ENCODE measurements at places on chromosomes 2 and 18. TPM values are rescaled to one million over a fixed set of nuclear protein-coding genes. Genes with fewer than 3 reads are reported as not detected.
A peak's percentile ranks its signal among the peaks of the same experiment; 100 is the strongest.

- no peaks in the 10 kb centered on the region for H3K27me3 ChIP-seq
- no peak for DNase-seq
- no peaks in the 10 kb centered on the region for H3K4me1 ChIP-seq
- H3K4me3 ChIP-seq, result no peak overlapping the region
These were observed 18.5 kb upstream of the SERPINB12 start for GRCh38 chr18:63523660-63524059.

- DNase-seq, result peak; percentile 67
- H3K4me3 ChIP-seq, result peak overlapping the region; percentile 68
- H3K27ac ChIP-seq, result peak overlapping the region; percentile 67
- peaks cover 13% of the 10 kb centered on the region for H3K27me3 ChIP-seq
- peaks cover 7% of the 10 kb centered on the region for H3K4me1 ChIP-seq
- H3K36me3 ChIP-seq, result no peaks in the 10 kb centered on the region
These were observed 2.4 kb upstream of the FOSL2 start for GRCh38 chr2:28390241-28390745.

ZNF521 gene
- polyA plus RNA-seq, result 47.9 TPM

DNA sequence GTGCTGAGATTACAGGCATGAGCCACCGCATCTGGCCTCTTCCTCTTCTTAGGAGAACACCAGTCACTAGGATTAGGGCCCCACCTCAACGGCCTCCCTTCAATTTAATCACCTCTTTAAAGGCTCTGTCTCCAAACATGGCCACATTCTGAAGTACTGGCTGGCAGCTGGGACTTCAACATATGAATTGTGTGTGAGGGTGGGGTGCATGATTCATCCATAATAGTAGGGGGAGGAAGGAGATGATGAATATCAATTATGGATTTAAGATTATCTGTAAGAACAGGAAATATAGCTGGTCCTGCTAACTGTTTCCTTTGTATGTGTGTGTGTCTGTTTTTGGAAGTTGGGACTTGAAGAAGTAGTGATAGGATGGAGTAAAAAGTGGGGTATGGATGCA lies 14.7 kb upstream of the EPG5 start:
- no peaks in the 10 kb centered on the region for H3K36me3 ChIP-seq
- H3K27ac ChIP-seq, result no peak overlapping the region
- H3K27me3 ChIP-seq, result no peaks in the 10 kb centered on the region
- no peak for DNase-seq
- peaks cover 5% of the 10 kb centered on the region for H3K4me1 ChIP-seq

- H3K36me3 ChIP-seq, result no peaks in the 10 kb centered on the region
- peak; percentile 80 for DNase-seq
- H3K4me3 ChIP-seq, result peak overlapping the region; percentile 30
These were observed 651 bp downstream of the KCNK3 start for GRCh38 chr2:26692897-26693849.

GRCh38 chr18:25042641-25043051 lies 309.3 kb downstream of the ZNF521 start:
- peak; percentile 15 for DNase-seq
- H3K4me1 ChIP-seq, result peaks cover 6% of the 10 kb centered on the region
- H3K27me3 ChIP-seq, result peaks cover 3% of the 10 kb centered on the region
- H3K4me3 ChIP-seq, result no peak overlapping the region

GRCh38 chr2:98769784-98770183 lies 38.9 kb upstream of the MGAT4A start:
- no peaks in the 10 kb centered on the region for H3K4me1 ChIP-seq
- no peaks in the 10 kb centered on the region for H3K27me3 ChIP-seq
- no peak overlapping the region for H3K27ac ChIP-seq
- no peak for DNase-seq
- no peak overlapping the region for H3K4me3 ChIP-seq
- no peaks in the 10 kb centered on the region for H3K36me3 ChIP-seq

DNA sequence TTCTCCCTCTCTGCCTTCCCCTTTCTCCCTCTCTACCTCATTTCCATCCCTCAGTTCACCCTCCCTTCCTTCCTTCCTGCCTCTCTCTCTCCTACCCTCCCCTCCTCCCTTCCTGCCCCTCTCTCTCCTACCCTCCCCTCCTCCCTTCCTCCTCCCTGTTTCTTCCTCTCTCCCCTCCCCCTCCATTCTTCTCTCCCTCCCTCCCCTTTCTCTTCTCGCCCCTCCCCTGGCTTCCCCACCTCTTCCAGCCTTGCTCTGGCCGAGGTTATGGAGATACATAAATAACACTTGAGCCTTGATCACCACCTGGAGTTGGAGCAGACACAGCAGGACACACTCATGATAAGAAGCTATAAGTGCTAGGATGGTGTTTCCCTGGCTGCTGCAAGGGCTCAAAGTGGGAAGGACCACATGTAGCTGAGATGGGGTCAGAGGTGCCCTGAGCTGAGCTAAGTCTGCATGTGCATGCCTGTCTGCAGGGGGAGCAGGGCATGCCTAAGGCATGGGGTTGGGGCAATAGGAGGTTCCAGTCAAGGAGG lies 326.1 kb upstream of the HS6ST1 start:
- no peaks in the 10 kb centered on the region for H3K4me1 ChIP-seq
- DNase-seq, result no peak
- no peak overlapping the region for H3K27ac ChIP-seq

MEIS1 gene
- polyA plus RNA-seq, result 121 TPM

MRO gene
- not detected for polyA plus RNA-seq

- H3K36me3 ChIP-seq, result no peaks in the 10 kb centered on the region
- H3K4me1 ChIP-seq, result peaks cover 35% of the 10 kb centered on the region
These were observed 1.6 kb downstream of the ASXL3 start for GRCh38 chr18:33579349-33580215.

CCDC102B gene
- polyA plus RNA-seq, result 6.1 TPM

GRCh38 chr2:109284826-109285225 lies 155.8 kb downstream of the SH3RF3 start:
- peaks cover 13% of the 10 kb centered on the region for H3K27me3 ChIP-seq
- H3K27ac ChIP-seq, result no peak overlapping the region
- H3K4me1 ChIP-seq, result no peaks in the 10 kb centered on the region

SLC5A7 gene
- polyA plus RNA-seq, result not detected

GRCh38 chr18:64094210-64094609 lies 54.7 kb downstream of the LINC00305 start:
- H3K4me1 ChIP-seq, result peaks cover 17% of the 10 kb centered on the region
- no peaks in the 10 kb centered on the region for H3K36me3 ChIP-seq
- H3K4me3 ChIP-seq, result no peak overlapping the region
- no peaks in the 10 kb centered on the region for H3K27me3 ChIP-seq
- DNase-seq, result no peak

- no peak overlapping the region for H3K27ac ChIP-seq
- DNase-seq, result no peak
- H3K36me3 ChIP-seq, result no peaks in the 10 kb centered on the region
- no peak overlapping the region for H3K4me3 ChIP-seq
- H3K4me1 ChIP-seq, result no peaks in the 10 kb centered on the region
- H3K27me3 ChIP-seq, result no peaks in the 10 kb centered on the region
These were observed 165.0 kb downstream of the ANKRD44 start for GRCh38 chr2:197145471-197146056.

SNX17 gene
- polyA plus RNA-seq, result 135 TPM

DNA sequence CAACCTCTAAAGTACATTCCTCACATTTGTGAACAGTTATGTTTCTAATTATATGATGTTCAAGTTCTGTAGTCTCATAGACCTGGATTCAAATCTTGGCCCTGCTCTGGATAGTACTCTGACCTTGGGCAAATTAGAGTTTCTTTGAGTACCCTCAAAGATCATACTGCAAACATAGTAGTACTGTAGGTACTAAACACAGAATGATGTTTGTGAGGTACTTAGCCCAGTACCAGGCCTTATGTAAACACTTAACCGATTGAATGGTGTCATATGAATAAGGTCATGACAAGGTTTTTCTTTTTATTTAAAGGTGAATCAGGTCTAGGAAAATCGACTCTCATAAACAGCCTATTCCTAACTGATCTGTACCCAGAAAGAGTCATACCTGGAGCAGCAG lies 19.1 kb downstream of the SEPTIN2 start:
- H3K4me1 ChIP-seq, result no peaks in the 10 kb centered on the region
- no peak for DNase-seq
- peak overlapping the region; percentile 36 for H3K27ac ChIP-seq
- H3K27me3 ChIP-seq, result no peaks in the 10 kb centered on the region

- H3K27me3 ChIP-seq, result no peaks in the 10 kb centered on the region
- peaks cover 7% of the 10 kb centered on the region for H3K4me1 ChIP-seq
- H3K36me3 ChIP-seq, result no peaks in the 10 kb centered on the region
- no peak for DNase-seq
These were observed 260.2 kb downstream of the INSIG2 start for GRCh38 chr2:118348380-118349034.

GRCh38 chr2:3476985-3477327 lies 42.4 kb downstream of the ADI1 start:
- no peaks in the 10 kb centered on the region for H3K27me3 ChIP-seq
- no peak overlapping the region for H3K4me3 ChIP-seq
- peaks cover 8% of the 10 kb centered on the region for H3K36me3 ChIP-seq
- DNase-seq, result no peak
- H3K27ac ChIP-seq, result no peak overlapping the region

RTP5 gene
- polyA plus RNA-seq, result not detected

- H3K4me3 ChIP-seq, result no peak overlapping the region
- DNase-seq, result no peak
- H3K27me3 ChIP-seq, result no peaks in the 10 kb centered on the region
- H3K4me1 ChIP-seq, result peaks cover 3% of the 10 kb centered on the region
These were observed 276.9 kb upstream of the CHAC2 start for GRCh38 chr2:53490659-53491058.

AGXT gene
- 0.99 TPM for polyA plus RNA-seq

DNA sequence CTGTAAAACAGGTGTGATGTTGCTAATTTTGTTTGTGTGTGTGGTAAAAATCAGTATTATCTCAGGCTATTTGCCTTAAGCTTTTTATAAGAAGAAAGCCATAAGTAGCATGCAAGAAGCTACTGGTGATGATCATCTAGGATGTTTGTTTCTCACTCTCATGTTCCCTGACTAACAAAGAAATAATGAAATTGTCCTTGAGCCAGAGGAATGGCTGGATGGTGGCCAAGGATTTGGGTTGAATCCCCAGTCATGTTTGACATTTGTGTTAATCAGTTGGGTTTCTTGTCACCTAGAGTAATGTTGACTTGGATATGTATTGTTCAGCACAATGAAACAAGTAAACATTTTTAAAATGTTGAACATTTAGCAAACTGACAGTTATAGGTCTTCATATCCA lies 496.8 kb upstream of the ZEB2 start:
- no peak overlapping the region for H3K27ac ChIP-seq
- DNase-seq, result peak; percentile 23
- peaks cover 11% of the 10 kb centered on the region for H3K4me1 ChIP-seq
- H3K36me3 ChIP-seq, result no peaks in the 10 kb centered on the region
- no peak overlapping the region for H3K4me3 ChIP-seq

GRCh38 chr2:115303-115702 lies 69.0 kb upstream of the FAM110C start:
- H3K4me1 ChIP-seq, result peaks cover 16% of the 10 kb centered on the region
- H3K4me3 ChIP-seq, result no peak overlapping the region
- no peaks in the 10 kb centered on the region for H3K27me3 ChIP-seq
- peak overlapping the region; percentile 74 for H3K27ac ChIP-seq
- DNase-seq, result no peak

LRP2 gene
- polyA plus RNA-seq, result 1.2 TPM

DNA sequence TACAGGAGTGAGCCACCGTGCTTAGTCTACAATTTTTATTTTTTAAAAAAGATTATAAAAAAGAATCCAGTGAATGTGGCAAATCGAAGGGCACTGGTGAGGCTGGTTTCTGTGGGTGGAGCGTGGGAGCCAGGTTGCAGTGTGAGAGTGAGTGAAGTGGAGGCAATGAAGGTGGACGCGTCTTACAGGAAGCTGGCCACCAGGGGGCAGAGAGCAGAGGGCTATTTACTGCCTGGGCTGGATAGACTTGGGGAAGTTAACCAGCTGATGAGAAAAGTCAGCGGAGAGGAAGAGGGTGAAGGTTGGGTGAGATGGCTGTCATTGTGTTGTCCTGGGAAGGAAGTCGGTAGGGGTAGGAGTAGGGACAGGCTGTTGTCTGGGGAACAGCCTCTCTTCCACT lies 6.8 kb downstream of the SCTR start:
- DNase-seq, result peak; percentile 70
- no peak overlapping the region for H3K4me3 ChIP-seq
- H3K4me1 ChIP-seq, result no peaks in the 10 kb centered on the region
- no peaks in the 10 kb centered on the region for H3K36me3 ChIP-seq

DNA sequence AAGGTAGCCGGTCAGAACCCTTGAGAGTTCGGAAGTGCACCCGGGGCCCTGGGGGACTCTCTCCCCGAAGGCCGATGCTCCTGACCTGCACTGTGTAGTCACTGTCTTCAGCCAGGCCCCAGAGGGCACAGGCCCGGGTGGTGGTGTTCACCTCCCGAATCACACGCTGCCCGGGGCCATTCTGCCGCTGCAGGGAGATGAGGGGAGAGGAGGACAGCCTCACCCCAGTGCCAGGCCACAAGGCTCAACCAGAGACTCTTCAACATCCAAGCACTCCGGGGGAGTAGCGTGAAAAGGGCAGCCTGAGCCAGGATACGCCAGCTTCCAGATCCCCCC lies 1.1 kb downstream of the FNDC4 start:
- DNase-seq, result no peak
- H3K36me3 ChIP-seq, result no peaks in the 10 kb centered on the region
- H3K27ac ChIP-seq, result no peak overlapping the region
- H3K4me1 ChIP-seq, result no peaks in the 10 kb centered on the region
- H3K4me3 ChIP-seq, result no peak overlapping the region

GRCh38 chr2:192560326-192560725 lies 365.6 kb upstream of the TMEFF2 start:
- no peaks in the 10 kb centered on the region for H3K27me3 ChIP-seq
- H3K4me3 ChIP-seq, result no peak overlapping the region
- H3K36me3 ChIP-seq, result no peaks in the 10 kb centered on the region
- no peaks in the 10 kb centered on the region for H3K4me1 ChIP-seq

IL1F10 gene
- not detected for polyA plus RNA-seq

GRCh38 chr2:222398446-222398885 lies 25.9 kb upstream of the SGPP2 start:
- no peak overlapping the region for H3K4me3 ChIP-seq
- H3K27ac ChIP-seq, result peak overlapping the region; percentile 83
- peak; percentile 9 for DNase-seq
- no peaks in the 10 kb centered on the region for H3K27me3 ChIP-seq
- H3K36me3 ChIP-seq, result no peaks in the 10 kb centered on the region

FAM124B gene
- not detected for polyA plus RNA-seq

SCG2 gene
- not detected for polyA plus RNA-seq

DNA sequence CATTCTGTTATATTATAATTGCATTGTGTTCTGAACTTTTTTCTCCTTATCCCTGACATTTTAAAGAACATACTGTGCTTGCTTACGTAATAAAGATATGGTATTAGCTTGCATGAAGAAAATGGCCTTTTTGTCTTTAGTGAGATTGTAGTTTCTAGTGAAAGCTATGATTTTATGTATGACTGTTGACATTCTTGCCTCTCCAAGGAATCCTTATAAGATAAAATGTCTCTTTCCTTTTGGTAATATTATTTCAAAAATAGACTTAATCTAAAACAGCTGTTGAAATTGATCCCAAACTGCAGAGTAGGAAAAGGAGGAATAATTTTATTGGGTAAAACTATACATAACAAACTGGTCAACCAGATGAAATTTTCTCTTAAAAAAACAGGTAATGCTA lies 40.8 kb upstream of the CCDC102B start:
- H3K27me3 ChIP-seq, result no peaks in the 10 kb centered on the region
- H3K4me1 ChIP-seq, result no peaks in the 10 kb centered on the region
- no peaks in the 10 kb centered on the region for H3K36me3 ChIP-seq
- H3K4me3 ChIP-seq, result no peak overlapping the region
- H3K27ac ChIP-seq, result no peak overlapping the region

CDH2 gene
- 381 TPM for polyA plus RNA-seq

GRCh38 chr2:227515742-227516141 lies 43.8 kb downstream of the AGFG1 start:
- H3K27me3 ChIP-seq, result no peaks in the 10 kb centered on the region
- H3K4me1 ChIP-seq, result peaks cover 40% of the 10 kb centered on the region
- H3K4me3 ChIP-seq, result no peak overlapping the region
- DNase-seq, result no peak
- peaks cover 3% of the 10 kb centered on the region for H3K36me3 ChIP-seq

PROKR1 gene
- polyA plus RNA-seq, result not detected

All from cardiac muscle cell (in vitro differentiated cells and primary cell).